ENCODE measurements at places on chromosomes 4 and X.

GRCh38 chr4:42554072-42554471 is 102.8 kb downstream of the ATP8A1 start:
- DNase-seq = no peak

GRCh38 chr4:163167333-163167626 is 590 bp upstream of the NAF1 start:
- no peak for DNase-seq

DNA sequence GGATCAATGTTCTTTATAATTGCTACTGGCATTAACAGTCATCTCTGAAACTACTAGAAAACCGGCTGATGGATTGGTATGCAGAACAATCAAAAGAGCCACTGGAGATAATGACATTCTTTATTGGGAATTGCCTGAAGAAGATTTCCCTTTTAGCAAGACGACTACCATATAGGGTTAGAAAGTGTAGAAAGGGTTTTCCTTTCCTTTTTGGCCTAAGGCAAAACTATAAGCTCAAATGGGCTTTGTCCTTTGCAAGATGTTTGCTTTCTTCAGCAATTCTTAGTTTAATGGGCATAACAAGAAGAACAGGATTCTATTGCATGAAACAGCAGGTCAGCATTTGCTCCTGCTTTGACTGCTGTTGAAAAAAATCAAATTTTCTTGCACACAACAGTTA is 214.2 kb upstream of the PCDH10 start:
- DNase-seq = no peak

GRCh38 chr4:42050516-42051249 is 60.4 kb downstream of the SLC30A9 start:
- no peak for DNase-seq

DNA sequence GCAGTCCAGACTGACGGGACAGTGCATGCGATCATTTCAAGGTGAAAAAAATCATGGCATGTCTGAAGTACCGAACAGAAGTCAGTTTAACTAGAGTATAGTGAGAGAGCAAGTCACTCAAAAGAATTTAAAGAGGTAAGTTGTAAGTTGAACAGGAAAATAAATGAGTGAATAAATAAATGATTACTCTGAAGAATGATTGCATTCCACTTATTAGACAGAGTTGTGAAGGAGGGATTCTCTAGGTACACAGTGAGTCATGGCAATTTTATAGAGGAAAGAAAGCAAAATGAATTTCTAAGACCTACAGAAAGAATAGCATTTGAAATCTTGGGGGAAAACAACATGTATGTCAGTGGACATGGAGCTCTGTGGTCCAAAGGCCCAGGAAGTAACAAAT is 37.1 kb upstream of the SLC7A11 start:
- no peak for DNase-seq

DNA sequence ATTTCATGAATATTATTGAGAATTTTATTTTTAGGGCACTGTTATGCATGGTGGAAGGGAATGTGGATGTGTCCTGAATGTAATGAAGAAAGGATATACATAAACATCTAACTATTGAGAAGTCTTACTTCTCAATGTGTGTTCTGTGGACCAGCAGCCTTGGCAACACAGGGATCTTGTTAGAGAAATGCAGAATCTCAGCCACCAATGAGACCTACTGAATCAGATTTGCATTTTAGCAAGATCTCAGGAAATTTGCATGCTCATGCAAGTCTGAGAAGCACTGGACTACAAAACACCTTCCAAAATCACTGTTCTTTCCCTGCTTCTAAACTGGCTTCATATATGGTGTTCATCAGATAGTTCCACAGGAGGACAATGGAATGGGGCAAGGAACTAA is 139.7 kb upstream of the WDFY3 start:
- DNase-seq = no peak

DNA sequence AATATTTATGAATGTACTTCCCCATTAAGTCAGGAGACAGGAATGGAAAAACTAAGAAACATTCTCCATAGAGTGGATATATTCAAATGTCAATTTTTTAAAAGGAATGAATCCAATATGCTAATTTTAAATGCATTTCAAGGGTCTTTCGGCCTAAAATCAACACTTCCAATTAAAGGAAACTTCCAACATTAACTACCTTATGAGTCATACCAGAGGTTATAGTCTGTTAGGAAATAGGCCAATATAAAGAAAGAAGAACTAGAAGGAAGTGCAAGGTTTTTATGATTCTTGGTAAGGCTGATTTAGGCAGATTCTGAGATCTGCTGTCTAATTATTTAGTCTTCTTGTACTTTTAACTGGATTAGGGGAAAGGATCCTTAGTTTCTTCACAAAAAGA is 260.1 kb upstream of the EDNRA start:
- no peak for DNase-seq

- DNase-seq = no peak
Observed at GRCh38 chr4:26858947-26859401, 1.7 kb upstream of the STIM2 start.

- peak; percentile 63 for DNase-seq
Observed at GRCh38 chr4:169612871-169613859, 782 bp upstream of the NEK1 start.

- DNase-seq = no peak
Observed at GRCh38 chr4:38591617-38592337, 72.2 kb upstream of the KLF3 start.

DNA sequence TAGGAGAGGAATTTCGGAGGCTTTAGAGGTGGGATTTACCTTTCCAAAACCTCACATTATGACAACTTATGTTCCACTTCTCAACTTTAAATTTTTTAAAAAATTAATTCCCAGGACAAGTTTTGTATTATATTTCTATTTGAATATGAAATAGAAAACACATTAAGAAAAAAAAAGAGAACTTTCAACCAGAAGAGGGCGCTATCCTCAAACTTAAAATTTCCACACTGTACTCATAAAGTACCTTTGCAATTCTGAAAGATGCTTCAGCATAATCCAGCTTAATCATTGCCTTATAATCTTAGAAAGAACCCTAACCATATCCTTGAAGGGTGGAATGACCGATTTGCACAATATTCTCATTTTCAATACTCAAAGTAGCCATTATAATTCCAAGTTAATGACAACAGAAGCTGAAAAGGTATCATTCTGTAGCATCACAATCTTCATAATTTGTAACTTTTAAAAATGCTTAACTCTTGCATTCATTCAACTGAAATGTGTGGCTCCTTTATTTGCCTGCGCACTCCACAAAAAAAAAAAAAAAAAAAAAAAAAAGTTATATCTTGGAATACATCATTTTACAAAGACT is 158.0 kb downstream of the KCNIP4 start:
- DNase-seq = no peak

GRCh38 chr4:25788703-25789238 is 74.0 kb downstream of the SEL1L3 start:
- no peak for DNase-seq

DNA sequence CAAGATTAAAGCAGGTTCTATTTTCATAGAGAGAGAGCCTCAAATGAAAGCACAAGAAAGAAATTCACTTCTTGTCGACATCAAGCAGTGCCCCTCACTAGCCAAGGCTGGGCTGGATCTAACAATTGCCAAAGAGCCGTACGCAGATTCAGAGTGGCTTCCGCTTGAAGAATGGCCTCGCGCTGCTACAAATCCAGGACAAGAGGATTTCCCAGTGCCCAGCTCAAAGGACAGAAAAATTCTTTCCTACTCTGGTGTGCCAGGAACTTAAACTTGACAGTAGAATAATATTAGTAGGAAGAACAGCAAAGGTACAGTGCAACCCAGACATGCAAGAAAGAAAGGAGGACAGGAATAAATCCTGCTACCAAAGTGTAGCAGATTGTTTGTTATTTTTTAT is 56.5 kb upstream of the PPARGC1A start:
- no peak for DNase-seq

DNA sequence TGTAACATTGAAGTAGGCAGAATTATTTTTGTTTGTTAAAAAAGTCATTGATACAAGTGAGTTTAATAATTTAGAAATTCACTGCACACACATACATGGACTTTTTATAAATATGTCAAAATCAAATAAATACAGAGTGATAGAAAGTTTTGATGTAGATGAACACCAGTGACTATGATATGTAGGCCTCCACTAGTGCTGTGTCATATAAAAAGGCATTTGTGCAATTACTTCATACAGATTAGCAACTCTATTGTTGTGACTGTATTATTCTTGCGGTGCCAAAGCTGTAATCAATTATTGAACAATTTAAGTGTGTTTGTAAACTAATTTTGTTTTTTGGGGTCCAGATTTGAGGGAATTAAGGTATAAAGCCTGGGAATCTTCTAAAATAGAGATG is 366.2 kb upstream of the PITX2 start:
- DNase-seq = no peak

DNA sequence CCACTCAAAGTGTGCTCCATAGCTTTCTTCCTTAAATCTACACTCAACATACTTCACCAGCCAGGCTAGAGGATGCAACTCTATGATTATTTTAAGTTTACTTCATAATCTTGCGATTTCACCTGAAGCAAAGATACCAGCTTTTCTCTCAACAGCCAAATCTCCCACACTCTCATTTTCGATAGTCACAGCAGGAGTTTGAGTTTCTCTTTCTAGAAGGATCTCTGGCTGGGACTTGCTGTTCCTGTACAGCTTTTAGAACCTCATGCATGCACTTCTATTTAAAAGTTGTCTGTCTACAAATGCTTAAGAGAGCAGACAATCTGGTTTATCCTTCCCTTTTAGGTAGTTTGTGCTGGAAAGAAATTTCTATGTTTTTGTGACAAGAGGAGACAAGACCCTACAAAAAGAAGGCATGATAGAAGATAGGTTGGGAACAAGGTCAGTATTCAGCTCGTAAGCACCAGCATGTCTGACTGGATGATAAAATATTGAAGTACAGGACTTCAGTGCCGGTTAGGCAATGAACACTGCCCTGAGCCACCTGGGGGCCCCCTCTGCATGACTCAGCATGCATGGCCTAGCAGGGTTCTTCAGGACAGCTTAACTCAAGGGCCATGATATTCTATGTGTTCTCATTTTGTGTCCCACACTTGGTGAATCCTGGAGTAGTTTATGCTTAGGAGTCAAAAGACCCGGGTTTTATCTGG is 65.6 kb downstream of the ATXN3L start:
- DNase-seq = peak; percentile 32

GRCh38 chrX:110167952-110168451 is 149.9 kb downstream of the AMMECR1 start:
- DNase-seq = peak; percentile 16

DNA sequence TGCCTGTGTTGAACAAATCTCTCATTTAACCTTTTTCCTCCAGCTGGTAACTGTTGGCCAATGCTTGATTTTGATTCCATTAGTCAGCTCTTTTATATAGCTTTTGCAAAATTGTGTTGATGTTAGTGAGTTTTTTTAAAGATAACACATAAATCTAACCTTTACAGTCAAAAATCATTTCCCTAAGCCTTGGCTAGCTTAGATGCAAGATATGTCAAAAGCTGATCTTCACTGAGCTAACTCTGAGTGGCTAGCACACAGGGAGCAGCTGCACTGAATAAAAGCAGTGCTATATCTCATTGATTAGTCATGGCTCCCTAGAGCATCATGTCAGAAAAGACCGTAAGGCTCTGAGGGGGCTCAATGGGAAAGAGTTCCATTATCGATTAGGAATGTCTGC is 78.7 kb downstream of the PPARGC1A start:
- no peak for DNase-seq

- no peak for DNase-seq
Observed at GRCh38 chr4:99610605-99611175, 36.1 kb downstream of the MTTP start.

DNA sequence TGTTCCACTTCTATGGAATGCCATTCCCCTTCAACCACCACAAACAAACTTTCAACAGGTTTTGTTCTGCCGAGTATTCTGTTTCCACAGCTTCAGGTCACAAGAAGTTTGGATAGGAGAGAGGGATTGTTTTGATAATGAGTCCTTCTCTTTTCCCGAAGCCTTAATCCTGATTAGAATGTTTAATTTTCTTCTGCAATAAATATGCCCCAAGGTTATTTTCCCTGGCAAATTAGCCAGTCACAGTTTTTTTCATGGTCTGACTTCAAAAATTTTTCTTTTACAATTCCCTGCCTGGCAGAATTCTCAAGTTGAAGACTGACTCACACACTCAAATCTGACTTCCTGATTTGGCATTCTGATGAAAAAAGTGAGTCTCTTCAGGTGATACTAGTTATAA is 33.1 kb upstream of the EDNRA start:
- DNase-seq = no peak

DNA sequence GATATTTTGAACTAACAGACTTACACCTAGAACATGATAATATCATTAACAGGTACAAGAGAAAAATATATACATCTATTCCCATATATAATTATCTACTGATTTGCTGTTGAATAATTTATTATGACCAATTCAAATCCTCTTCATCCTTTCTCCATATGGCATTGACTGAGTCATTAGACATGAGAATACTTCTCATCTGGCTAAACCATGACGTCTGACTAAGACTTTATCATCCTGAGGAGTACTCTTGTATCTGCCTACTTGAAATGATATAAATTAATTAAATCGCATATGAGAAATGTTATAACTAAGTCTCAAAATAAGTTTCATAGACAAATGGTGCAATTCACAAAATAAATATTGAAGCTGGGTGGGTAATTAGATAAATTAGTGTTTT is 67.4 kb downstream of the EMCN start:
- no peak for DNase-seq

DNA sequence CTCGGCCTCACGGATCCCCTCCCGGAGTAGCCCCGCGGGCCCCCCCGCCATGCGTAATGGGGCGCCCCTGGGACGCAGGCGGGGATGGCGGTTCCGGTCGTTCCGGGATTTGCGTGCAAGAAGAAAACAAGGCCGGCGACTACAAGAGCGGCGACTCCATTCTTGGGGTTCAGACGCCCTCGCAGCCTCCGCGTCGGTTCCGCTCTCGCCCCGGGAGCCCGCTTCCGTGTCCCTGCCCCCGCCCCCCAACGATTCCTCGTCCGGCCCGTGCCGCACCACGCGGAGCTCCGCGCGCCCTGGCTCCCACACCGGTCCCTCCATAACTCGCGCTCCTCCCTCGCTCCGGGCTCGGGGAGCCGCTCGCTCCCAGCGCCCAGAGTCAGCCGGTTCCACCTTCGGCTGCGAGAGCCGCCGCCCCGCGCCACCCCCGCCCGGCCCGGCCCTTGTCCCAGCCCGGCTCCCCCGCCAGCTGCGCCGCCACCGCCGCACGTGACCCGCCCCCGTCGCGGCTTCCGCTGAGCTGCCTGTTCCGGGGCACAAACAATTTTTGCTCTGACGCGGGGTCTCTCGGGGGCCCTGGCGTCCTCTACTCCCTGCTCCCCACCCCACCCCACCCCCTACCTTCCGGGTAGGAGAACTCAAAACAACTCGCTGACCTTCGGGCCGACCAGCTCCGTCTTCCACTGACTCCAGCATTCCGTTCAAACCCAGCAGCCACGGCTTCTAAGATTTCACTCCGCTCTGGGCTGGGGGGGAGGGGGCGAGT is 78.8 kb upstream of the BCOR start:
- peak; percentile 71 for DNase-seq
